ENCODE measurements at places on chromosomes 5 and 9.

GRCh38 chr5:82760856-82761255 is 316.3 kb downstream of the TMEM167A start:
- no peak for DNase-seq

DNA sequence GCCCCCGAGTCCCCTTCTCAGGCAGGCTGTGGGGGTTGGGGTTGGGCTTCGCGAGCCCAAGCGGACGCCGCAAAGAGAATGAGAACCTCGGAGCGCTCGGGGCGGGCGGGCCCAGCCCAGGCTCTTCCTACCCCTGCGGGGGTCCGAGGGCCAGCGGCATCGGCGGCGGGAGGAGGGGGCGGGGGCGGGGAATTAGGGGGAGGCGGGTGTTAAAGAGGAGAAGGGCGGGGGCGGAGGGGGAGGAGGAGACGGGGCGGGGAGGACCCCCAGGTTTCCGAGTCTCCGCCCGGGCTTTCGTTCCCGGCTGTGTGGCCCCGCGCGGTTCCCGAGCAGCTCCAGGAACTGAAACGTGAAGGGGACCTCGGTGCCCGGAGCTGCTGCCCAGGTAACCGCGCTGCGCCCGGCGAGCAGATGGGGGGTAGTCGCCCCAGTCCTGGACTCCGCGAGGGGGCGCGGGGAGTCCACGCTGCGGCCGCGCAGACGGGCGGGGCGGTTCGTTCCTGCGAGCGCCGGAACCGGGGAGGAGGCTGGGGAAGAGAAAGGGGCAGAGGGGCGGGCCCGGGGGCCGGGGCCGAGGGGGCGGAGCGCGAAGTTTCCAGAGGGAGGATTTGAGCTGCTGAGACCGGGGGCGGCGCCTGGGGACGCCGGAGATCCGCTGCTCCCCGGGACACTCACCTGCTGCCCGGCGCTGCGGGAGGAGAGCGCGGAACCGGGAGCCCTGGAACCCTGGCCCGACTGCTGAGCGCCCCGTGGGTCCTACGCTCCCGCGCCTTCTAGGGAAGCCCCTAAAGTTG is 38.4 kb upstream of the PLEKHG4B start:
- peak; percentile 58 for DNase-seq

DNA sequence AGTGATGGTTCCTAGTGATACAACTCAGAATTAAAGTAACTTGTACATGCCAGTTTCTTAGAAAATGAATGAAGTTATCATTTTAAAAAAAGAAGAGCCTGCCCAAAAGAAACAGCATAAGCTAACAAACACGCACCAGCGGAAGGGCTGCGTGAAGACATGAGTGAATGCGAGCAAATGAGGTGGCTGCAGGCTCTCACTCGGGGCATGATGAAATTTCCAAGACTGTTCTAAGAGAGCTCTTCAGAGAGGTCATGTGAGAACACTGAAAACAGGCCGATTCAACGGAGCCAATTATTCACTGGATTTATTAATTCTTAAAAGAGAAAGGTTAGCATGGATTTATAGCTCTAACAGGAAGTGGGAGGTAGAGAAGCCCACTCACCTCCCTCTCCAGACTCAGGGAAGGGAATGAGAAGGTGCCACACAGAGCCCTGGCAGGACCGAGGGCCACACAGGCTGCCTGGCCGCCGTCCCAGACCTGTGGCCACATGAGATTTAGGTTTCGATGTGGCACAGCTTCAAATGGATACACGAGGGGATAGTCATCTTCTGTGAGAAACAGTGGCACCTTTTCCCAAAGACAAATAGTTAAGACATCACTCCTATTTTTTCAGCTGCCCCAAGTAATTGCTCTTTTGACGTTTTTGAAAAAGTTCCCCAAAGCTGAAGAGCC is 55.5 kb downstream of the HABP4 start:
- no peak for DNase-seq

DNA sequence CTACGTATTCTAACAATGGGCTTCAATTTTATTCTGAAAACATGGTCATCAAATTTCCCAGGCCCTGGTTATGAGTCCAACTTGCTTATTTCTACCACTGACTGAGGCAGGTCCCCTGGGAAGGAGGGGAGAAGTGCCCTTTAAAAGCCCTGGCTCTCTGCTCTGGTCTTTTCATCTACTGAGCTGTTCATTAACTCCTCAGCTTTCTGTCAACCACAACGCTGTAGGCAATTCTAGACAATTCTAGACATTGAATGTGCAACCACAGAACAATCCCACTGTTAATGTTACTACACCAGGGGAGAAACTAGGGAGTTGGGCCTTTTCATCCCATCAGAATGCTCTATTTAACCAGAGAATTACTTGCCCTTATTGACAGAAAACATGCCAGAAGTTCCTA is 10.0 kb downstream of the MOCS2 start:
- no peak for DNase-seq

- DNase-seq = no peak
These were observed 381.8 kb downstream of the ADGRV1 start for GRCh38 chr5:90940227-90940995.

DNA sequence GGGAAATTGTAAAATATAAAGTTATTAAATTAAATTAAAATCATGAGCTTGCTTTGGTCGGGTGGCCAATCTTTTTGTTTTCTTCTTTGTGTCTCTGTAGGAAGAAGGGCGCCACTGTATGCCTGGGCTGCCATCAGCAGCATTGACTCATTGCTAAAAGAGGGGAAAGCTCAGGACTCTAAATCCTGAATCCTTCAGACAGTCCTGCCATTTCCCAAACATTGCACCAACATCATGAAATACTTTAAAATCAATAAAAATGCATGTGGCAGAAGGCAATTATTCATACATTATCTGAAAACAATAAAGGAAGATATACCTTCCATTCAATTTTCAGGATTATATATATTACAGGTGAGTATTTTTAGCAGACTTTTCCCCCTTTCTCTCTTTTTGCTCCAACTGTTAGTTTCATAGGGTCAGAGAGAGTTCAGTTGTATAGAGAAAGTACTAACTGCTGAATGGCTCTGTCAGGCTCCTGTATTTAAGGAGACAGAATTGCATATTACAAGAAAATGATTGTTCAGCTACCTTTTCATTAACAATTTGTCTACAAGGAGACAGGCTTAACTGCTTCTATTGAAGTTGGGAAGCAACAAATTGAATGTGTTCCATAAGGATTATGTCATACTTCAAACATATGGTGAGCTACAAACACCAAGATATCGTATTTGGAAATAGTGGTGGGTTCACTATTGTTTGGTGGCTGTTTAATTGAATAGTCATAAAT is 95.7 kb downstream of the ATPSCKMT start:
- DNase-seq = no peak

- DNase-seq = no peak
These were observed 87.1 kb upstream of the HAND1 start for GRCh38 chr5:154565123-154565522.

- no peak for DNase-seq
These were observed 406.9 kb upstream of the ACTBL2 start for GRCh38 chr5:57889558-57889957.

- DNase-seq = no peak
These were observed 20.3 kb downstream of the FEM1C start for GRCh38 chr5:115524199-115524847.

DNA sequence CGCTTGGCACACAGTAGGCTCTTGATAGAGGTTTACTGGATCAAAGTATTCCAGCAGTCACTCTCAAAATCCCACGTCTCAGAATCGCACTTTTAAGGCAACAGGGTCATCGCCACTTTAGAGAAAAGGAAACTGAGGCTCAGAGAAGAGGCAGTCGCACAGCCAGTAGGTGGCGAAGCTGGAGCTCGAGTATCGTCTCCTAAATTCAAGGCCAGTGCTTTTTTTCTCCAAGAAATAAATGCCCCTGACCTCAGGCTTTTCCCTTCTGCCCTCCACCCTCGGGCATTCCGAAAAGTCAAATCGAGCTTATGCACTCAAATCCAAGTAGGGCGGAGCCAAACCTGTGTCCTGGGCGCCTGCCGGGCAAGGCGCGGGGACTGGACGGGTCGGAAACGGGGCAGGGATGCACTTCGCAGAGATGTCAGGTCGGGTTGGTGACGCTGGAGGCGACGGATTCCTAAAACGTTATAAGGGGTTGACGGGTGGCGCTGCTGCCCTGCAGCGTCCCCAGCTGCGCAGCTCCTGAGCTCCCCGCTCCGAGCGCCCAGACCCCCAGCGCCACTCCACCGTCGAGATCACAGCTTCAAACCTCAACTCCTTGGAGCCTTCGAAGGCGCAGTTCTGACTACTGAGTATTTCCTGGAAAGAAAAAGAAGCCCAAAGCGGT is 4.7 kb upstream of the FOXB2 start:
- no peak for DNase-seq

- no peak for DNase-seq
These were observed 78.4 kb upstream of the ATP10B start for GRCh38 chr5:160930406-160930805.

DNA sequence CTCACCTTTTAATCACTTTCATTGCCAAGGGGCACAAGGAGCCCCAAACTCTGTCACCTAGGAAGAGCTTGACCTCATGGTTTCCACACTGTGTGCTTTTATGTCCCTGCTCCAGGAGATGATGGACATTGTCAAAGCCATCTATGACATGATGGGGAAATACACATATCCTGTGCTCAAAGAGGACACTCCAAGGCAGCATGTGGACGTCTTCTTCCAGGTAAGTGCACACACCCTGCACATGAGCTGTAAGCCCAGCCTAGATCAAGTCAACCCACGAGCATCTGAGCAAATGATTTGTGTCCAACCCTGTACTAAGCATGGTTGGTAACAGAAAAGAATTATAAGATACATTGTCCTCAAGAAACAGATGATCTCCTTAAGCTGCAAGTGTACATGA is 50.8 kb upstream of the GABRP start:
- DNase-seq = no peak

DNA sequence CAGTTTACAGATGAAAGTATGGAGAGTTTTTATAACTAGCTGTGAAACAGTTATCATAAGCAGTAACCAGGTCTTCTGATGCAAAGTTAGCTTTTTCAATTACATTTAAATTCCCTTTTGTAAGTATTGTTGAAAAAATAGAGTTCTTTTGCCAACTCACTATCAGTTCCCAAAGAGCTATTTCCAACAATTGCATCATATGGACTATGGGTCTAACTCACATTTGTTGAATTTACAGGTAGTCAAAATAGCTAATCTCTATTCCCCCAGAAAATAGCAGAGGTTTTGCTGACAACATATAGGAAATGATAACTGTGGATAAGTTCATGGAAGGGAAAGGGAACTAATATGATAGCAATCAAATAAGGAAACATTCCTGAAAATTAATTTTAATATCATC is 1.4 kb downstream of the SPINK1 start:
- no peak for DNase-seq

GRCh38 chr5:149439899-149440542 is 60.9 kb upstream of the IL17B start:
- no peak for DNase-seq

DNA sequence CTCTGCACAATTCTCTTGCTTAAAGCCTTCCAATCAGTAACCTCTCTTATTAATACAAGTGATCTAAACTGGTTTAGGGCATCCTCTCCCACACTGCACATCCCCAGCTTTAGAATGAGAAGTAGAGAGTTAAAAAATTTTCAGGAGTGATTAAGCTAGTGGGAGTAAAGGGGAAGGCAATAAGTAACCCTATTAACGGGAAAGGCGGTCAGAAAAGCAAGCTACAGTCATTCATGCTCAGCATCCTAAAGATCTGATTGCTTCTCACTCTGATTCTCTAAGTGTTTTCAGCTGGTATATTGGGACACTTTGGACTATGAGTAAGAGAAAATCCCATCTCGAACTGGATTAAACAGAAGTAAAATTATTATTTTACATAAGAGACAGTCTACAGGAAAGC is 15.8 kb downstream of the CDH6 start:
- DNase-seq = no peak

DNA sequence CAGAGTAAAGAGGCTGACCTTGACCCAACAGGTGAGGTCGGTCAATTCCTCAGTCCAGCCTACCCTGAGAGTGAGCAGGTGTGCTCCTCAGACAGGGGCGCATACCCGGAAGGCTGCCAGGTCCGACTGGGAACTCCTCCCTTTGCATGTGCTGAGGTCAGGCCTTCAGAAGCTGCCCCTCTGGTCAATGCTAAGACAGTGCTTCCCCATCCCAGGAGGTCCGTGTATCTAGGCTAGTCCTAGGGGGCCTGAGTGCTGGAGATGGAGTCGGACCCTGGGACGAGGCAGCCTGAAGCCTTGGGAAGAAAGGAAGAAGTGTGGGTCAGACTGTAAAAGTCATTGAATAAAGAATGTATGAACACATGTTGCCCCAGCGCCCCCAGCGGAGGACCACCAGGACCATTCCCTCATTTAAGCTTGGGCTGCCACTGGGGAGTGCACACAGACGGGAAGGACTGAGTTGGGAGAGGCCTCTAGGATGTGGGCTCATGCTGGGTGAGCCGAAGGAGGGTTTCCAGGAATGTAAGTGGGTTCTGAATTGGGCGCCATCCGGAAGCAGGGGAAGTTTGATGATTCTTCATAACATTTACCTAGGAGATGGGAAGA is 41.0 kb upstream of the GFPT2 start:
- DNase-seq = no peak

DNA sequence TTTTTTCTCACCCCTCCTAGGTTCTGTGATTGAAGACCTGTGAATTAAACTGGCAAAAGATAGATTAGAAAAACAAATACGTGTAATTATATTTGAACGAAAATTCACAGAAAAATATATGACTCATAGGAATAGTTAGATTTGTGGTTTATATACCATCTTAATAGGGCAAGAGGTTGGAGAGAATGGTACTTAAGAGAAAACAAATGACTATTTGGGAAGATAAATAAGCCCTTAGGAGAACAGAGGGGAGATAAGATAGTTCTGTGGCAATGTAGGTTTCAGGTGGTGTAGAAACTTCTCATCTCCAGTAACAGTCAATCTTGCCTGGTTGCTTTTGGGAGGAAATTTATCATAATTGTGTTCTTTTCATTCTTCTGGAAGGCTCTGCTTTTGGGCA is 122.0 kb downstream of the PRDM9 start:
- no peak for DNase-seq

DNA sequence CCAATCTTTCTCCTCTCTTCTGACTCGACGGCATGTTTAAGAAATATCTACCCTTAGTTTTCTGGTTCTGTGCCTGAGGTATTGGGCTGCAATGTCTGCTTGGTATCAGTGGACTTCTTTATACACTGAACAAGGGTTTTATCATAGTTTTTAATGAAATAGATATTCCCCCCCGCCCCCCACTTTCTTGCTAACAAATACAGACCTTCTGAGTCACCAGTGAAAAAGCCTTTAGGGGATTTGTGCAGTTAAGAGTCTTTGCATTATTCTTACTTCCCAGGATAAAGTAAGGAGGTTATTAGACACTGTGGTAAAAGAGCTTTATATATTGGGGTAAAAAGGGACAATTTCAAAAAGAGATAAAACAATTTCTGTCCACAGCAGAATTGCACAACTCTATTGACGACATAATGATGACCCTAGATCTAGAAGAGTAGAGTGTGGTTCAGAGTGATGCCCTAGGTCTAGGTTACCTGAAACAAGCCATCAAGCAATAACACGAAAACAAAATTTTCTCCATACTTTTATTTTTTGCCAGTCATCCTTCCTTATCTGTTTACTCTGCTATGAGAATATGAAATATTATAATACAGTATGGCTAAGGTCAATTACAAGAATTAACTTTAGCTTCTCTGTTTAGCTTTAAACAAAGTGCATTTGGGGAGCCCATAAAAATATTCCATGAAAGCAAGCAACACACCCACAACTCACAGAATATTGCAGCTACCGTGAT is 110.7 kb downstream of the PLK2 start:
- DNase-seq = no peak

- DNase-seq = no peak
These were observed 120.8 kb downstream of the EMB start for GRCh38 chr5:50320131-50320749.

- no peak for DNase-seq
These were observed 132.0 kb downstream of the CEMIP2 start for GRCh38 chr9:71636143-71636839.

Measured in right forelimb (tissue), 1 donor.